ENCODE measurements at places on chromosomes 2 and 18. TPM values are rescaled to one million over a fixed set of nuclear protein-coding genes. Genes with fewer than 3 reads are reported as not detected.

The PDIA6 gene
- total RNA-seq = 208 TPM

The UGT1A3 gene
- not detected for total RNA-seq

The CDCA7 gene
- 17.6 TPM for total RNA-seq

The UBE2F gene
- 36.4 TPM for total RNA-seq

The CD28 gene
- not detected for total RNA-seq

The GPR35 gene
- total RNA-seq = 6.0 TPM

- no peaks in the 10 kb centered on the region for H3K36me3 ChIP-seq
- H3K4me1 ChIP-seq = no peaks in the 10 kb centered on the region
- no peak overlapping the region for H3K27ac ChIP-seq
Measured at GRCh38 chr2:157662401-157662800, 33.7 kb upstream of the ACVR1C start.

- no peak overlapping the region for H3K4me3 ChIP-seq
- no peaks in the 10 kb centered on the region for H3K36me3 ChIP-seq
- no peak for DNase-seq
- no peaks in the 10 kb centered on the region for H3K27me3 ChIP-seq
Measured at GRCh38 chr2:75180476-75180875, 18.8 kb downstream of the TACR1 start.

DNA sequence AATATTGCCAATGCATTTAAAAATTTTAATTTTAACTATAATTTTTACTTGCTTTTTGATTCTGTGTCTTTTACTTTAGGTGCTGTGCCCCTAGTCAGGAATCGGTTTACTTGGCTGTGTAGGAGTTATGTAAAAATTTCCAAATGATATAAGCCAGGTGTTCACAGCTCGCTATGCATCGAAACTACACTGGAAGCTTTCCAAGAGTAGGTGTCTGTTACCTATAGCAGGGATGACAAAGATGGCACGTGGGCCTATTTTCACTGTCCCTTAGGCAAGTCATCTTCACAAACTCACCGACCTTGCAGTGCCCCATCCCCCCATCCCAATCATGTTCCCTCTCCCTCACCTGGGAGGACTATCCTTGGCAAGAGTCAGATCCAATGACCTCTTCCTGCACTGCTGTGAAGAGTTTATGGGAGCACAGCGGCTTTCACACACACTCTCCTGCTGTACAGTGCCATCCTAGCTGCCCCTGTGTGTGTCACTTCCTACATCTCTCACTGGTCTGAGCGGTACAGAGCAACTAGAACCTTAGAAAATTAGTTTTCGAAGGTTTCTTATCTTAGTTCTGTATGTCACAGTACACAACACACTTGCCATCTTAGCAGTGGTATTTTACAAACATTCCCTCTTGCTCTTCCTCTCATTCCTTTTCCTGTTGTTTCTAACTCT lies 49.2 kb upstream of the NAB1 start:
- H3K27me3 ChIP-seq = no peaks in the 10 kb centered on the region
- no peak for DNase-seq
- H3K27ac ChIP-seq = peak overlapping the region; percentile 4
- H3K36me3 ChIP-seq = peaks cover 3% of the 10 kb centered on the region

GRCh38 chr18:53380063-53380639 lies 844.3 kb downstream of the MBD2 start:
- peaks cover 1% of the 10 kb centered on the region for H3K27me3 ChIP-seq
- H3K36me3 ChIP-seq = no peaks in the 10 kb centered on the region
- DNase-seq = no peak
- peaks cover 13% of the 10 kb centered on the region for H3K4me1 ChIP-seq
- no peak overlapping the region for H3K4me3 ChIP-seq

DNA sequence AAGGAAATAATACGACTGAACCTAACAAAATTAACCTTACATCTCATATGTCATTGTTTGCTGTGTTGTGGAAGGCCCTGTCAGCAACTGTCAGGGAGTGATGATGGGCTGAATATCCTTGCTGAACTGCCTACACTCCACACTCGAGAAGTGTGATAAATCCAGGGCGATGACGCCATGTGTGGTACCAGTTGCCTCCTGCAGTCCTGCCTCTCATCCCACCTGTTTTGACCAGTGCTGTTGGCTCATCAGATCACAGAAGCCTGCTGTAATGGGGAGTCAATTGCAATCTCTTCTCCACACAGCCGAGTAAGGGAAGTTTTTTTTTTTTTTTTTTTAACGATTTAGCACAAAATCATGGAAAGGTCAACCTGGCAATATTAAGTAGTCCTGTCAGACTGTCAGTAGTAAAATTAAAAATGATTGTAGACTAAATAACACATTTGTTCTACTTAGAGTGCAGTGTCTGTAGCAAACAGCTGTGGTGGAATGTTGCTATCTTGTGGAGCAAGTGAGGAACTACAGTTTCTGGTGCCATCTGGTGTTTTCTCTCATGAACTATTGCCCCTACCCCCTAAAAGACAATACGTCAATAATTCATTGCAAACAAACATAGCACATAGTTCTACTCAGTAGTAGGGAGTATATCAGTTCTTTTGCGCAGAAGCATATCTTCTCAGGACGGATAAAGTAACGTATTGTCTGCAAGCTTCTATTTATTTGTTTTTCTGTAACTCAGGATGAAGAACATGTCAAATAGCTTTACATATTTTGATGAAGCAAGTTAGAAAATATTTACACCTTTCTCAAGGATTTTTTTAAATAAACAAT lies 347.6 kb downstream of the CTNNA2 start:
- no peaks in the 10 kb centered on the region for H3K36me3 ChIP-seq
- no peak for DNase-seq
- peaks cover 12% of the 10 kb centered on the region for H3K4me1 ChIP-seq
- no peak overlapping the region for H3K4me3 ChIP-seq
- no peak overlapping the region for H3K27ac ChIP-seq

DNA sequence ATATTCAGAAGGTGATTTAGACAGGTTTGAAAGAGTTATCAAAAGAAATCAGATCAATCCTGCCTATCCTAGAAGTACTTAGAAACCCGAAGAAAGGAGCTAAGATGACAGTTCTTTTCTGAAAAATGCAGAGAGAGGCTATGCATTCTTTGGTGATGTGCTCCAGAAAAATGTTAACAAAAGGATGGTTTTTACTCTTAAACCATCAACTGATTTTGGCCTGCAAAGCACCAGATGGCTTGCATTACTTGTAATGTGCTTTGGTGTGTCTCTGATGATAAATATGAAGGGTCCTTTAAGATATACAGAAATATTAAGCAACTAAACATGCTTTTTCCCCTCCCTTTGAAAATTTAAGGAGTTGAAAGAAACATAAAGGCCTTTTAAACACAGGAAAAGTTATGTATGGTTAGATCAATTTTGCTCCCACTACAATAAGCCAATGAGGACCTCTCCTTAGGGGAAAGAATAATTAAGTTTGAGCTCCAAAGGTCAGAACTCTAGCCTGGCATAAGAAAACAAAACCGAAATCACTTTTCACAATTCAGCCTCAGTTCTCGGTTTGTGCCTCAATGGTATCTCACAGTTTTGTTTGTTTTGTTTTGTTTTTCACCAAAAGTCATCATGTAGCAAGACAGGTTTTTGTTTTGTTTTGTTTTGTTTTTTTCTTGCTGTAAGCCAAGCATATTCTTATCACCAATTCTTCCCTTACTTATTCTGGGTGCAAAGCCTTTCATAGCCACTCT lies 302.4 kb upstream of the NT5C1B start:
- H3K27ac ChIP-seq = no peak overlapping the region
- no peak for DNase-seq
- H3K4me1 ChIP-seq = peaks cover 25% of the 10 kb centered on the region
- no peaks in the 10 kb centered on the region for H3K36me3 ChIP-seq
- H3K27me3 ChIP-seq = no peaks in the 10 kb centered on the region

DNA sequence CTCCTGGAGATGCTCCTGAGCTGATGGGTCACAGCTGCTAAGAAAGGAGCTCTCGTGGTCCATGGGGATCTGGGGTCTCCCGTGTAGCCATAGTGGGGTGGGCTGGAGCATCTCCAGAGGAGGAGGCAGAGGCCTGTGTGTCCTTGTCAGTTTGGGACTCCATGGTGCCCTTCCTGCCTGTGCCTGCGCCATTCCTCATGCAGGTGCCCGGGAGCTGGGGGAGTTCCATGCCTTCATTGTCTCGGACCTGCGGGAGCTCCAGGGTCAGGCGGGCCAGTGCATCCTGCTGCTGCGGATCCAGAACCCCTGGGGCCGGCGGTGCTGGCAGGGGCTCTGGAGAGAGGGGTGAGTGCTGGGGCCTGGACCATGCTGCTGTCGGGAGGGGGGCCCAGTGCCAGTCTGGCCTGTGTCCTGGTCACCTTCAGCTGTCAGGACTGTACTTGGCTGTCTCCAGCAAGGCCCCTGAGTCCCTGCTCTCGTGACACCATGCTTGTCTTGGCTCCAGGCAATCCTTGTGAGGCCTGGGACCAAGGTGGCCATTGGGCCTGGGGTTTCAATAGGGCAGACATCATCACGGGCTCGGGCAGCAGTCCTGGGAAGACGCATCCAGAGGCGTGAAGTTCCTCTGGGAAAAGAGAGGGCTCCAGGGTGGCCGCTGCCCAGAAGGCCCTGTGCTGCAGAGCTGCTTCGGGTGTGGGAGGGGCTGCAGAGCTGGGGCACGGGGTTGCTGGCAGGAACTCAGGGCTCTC lies 7.3 kb downstream of the CAPN10 start:
- H3K27me3 ChIP-seq = no peaks in the 10 kb centered on the region
- DNase-seq = peak; percentile 14
- peaks cover under 1% of the 10 kb centered on the region for H3K4me1 ChIP-seq

DNA sequence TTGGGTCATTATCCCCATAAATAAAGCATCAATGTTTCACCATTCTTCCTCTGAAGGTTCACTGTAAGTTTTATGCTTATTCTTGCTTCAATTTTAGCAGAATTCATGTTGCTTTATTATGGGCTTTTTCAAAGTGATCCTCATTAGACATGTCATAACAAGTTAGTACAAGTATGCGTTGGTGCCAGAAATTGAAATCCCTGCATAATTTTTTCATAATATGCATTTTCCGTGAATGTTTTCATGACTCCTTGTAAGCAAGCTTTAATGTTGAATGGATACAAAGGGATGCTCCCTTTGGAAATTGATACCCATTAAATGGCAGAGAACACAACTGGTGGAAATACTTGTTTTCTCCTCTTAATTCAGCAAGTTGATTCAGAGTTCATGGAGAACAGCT lies 179.7 kb downstream of the ST6GAL2 start:
- H3K27ac ChIP-seq = no peak overlapping the region
- no peak for DNase-seq
- H3K36me3 ChIP-seq = no peaks in the 10 kb centered on the region
- no peaks in the 10 kb centered on the region for H3K4me1 ChIP-seq
- H3K27me3 ChIP-seq = no peaks in the 10 kb centered on the region

- H3K27ac ChIP-seq = peak overlapping the region; percentile 71
- no peaks in the 10 kb centered on the region for H3K36me3 ChIP-seq
- peaks cover 29% of the 10 kb centered on the region for H3K4me1 ChIP-seq
- DNase-seq = no peak
- H3K27me3 ChIP-seq = peaks cover 79% of the 10 kb centered on the region
Measured at GRCh38 chr18:37487400-37487867, 78.2 kb downstream of the CELF4 start.

- H3K4me1 ChIP-seq = peaks cover 2% of the 10 kb centered on the region
- no peaks in the 10 kb centered on the region for H3K27me3 ChIP-seq
- no peak overlapping the region for H3K4me3 ChIP-seq
- H3K27ac ChIP-seq = no peak overlapping the region
Measured at GRCh38 chr18:50061876-50062517, 132.9 kb downstream of the MYO5B start.

DNA sequence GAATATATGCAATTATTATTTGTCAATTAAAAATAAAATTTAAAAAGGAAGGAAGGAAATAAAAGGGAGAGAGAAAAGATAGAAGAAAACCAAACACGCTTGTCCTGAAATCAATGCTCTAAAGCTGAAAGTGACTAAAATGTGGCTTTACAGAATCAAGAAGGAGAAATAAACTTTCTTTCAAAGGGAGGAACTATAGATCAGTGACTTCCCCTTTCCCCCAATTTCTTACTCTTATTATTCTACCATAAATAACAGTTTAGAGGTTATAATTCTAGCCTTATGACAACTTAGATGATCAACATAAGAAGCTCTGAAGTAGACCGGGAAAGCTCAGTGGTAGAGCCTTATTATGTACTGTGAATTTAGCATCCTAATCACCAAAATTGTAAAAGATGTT lies 122.5 kb downstream of the ARHGAP15 start:
- peaks cover 38% of the 10 kb centered on the region for H3K27me3 ChIP-seq
- no peak overlapping the region for H3K4me3 ChIP-seq
- no peaks in the 10 kb centered on the region for H3K4me1 ChIP-seq
- no peaks in the 10 kb centered on the region for H3K36me3 ChIP-seq
- no peak for DNase-seq
- no peak overlapping the region for H3K27ac ChIP-seq

DNA sequence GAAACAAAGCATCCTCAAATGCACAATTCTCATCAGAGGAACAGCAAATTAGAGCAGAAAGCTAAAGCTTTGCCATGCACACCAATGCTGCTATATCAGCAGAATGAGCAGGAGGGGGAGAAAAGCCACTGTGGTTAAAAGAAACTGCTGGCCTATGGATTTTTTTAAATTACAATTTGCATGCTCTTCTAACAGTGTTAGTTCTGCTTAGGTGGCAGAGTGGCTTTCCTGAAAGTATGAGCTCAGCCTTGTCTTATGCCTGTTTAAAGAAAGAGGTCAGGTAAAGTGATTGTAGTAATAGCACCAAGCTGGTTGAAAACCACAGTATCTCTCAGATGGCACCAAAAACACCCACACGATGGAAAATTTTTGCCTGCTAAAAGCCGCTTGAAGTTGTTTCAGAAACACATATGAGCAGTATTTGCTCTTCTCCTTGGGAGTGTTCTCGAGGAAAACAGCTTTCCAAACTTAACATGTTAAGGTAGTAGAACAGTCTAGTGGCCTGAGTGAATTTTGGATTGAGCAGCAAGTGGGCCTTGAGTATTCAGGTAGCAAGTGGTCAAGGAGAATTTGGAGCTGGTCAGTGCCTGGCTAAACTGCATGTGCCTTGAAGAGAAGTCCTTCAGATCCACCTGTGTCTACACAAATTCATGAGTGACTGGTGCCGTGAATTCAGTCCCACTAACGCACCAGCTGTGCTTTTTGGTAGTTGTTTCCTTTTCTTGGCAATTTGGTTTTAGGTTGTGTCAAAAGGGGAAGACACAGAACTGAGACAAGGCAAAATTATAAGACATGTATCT lies 19.6 kb upstream of the NDUFV2 start:
- no peak overlapping the region for H3K27ac ChIP-seq
- H3K36me3 ChIP-seq = no peaks in the 10 kb centered on the region
- DNase-seq = no peak
- no peaks in the 10 kb centered on the region for H3K27me3 ChIP-seq

- no peaks in the 10 kb centered on the region for H3K36me3 ChIP-seq
- H3K4me3 ChIP-seq = no peak overlapping the region
- peaks cover 2% of the 10 kb centered on the region for H3K27me3 ChIP-seq
Measured at GRCh38 chr2:50449306-50449705, 582.6 kb downstream of the NRXN1 start.

DNA sequence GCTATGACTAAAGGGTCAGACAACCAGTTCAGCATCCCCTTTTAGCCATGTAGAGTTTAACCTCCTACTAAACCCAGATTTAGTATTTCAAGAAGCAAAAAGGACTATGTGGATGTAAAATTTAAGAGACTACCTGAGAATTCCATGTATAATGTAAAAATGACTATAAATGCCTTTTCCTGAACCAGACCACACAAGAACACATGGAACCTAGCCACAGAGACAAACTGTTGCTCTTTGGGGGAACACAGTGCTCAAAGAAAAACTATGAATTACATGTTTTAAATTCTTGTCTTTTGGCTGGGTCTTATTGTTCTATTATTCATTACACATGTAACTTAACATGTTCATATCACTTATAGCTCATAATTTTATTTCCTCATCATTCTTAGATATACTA lies 192.8 kb downstream of the DNER start:
- no peak overlapping the region for H3K27ac ChIP-seq
- peaks cover 12% of the 10 kb centered on the region for H3K4me1 ChIP-seq
- no peak for DNase-seq
- H3K27me3 ChIP-seq = no peaks in the 10 kb centered on the region
- H3K36me3 ChIP-seq = no peaks in the 10 kb centered on the region

Data from mesothelial cell of epicardium (in vitro differentiated cells).